ENCODE measurements at places on chromosomes 3 and 15. TPM values are rescaled to one million over a fixed set of nuclear protein-coding genes. Genes with fewer than 3 reads are reported as not detected.

GRCh38 chr3:160390565-160391138, 8.4 kb downstream of the IFT80 start:
- DNase-seq = no peak

ISG20 gene
- polyA plus RNA-seq = 7.4 TPM

CCNB2 gene
- polyA plus RNA-seq = 0.17 TPM

FSIP1 gene
- polyA plus RNA-seq = 0.59 TPM

TMEM207 gene
- polyA plus RNA-seq = not detected
